Amniotic stem cell (primary cell): ENCODE measurements at places on chromosomes 11 and 22.

GRCh38 chr11:87125257-87125656 lies 87.5 kb downstream of the TMEM135 start:
- no peak for DNase-seq

GRCh38 chr11:85886089-85887056 lies 31.2 kb downstream of the CCDC83 start:
- DNase-seq: no peak

DNA sequence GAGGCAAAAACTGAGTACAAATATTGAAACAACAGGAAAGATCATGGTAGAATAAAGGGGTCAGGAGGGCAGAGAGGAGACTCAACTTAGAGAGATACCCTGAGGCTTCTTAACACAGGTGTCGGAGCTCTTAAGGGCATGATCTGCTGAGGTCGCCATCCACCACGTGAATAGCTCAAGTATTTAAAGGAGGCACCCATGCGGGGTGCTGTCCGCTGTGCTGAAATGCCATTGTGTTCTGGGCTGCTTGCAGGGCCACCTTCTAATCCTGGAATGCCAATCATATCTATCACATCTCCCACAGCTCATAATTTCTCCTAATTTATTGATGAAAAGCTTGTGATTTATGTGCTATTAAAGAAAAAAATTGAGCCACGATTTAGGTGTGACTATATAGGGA lies 90.2 kb downstream of the SEZ6L start:
- DNase-seq: no peak

GRCh38 chr11:111561791-111562325 lies 21.3 kb downstream of the LAYN start:
- DNase-seq: peak; percentile 19

DNA sequence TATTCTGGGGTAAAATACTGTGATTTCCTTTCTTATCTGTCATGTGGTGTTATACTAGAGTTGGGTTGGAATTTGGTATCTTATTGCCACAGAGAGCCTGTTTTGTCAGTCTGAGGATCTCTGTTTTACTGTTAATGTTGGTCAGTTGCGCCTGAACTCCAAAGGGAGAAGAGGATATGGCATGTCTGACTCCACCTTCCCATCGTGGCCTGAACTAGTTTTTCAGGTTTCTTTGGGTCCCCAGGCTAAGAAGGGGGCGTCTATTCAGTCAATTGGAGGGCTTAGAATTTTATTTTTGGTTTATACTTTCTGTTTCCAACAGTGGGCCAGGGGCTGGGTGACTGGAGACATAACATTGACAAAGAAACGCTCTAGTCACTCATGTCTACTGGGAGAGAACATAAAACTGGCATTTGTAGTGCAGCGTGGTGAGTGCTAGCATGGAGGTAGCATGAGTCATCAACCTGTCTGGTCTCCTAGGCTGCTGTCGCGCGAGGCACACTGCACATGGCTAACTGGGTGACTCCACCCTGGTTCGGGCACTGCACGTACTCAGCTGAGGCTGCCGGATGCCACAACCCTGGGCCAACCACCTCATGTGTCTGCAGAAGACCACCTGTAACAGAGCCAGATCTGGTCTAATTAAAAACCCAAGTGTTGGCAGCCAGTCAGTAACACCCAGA lies 120.1 kb upstream of the OR9Q1 start:
- no peak for DNase-seq

GRCh38 chr11:67437082-67437808 lies at the start of gene PTPRCAP:
PTPRCAP (minus strand) TSS chr11:67437682; CDS start chr11:67437619, 63 bp downstream.
- no peak for DNase-seq

GRCh38 chr11:44094260-44094868 lies 1.1 kb upstream of the EXT2 start:
- peak; percentile 61 for DNase-seq

DNA sequence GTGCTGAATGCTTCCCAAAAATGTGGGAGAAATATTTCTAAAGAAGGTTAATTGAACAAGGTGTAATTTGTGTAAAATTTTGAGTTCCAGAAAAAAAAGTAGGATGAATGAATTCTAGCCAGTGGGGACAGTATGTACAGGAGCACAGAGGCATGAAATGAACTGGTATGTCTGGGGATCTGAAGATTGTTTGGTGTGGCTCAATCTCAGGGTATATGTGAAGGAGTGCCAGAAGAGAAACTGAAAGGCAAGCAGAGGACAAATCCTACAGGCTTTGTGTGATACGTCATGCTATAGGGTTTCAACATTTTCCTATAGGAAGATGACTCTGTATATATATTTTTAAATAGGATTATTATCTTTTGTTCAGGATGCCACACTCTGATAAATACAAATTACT lies 126.9 kb downstream of the FAM181B start:
- DNase-seq: no peak

GRCh38 chr22:46213052-46213451 lies 37.0 kb downstream of the CDPF1 start:
- no peak for DNase-seq

DNA sequence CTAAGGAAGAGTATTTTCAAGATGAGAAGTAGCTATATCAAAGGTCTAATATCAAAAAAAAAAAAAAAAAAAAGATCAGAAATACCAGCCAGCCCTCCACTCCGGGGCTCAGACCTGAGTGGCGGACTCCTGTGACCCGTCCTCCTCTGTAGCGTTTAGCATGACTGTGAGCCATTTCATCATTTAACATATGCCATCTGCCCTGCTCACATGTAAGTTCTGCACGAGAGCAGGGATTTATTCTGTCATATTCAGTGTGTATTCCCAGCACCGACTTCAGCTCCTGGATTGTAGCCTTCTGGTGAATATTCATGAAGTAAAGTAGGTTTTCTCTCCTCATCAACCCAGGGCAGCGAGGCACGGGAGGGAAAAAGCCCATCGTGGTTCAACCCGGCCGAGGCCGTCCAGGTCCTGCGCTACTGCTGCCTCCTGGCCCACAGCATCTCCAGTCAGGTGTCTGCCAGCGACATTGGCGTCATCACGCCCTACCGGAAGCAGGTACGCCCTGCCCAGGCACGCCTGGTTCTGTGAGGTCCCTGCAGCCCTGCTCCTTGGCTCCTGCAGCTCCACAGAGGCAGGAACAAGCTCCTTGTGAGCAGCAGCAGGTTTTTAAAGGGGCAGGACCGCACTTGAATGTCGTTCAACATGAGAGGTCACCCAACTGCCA lies 12.7 kb upstream of the PANX2 start:
- no peak for DNase-seq

GRCh38 chr22:28441720-28442263 lies 237.8 kb downstream of the TTC28 start:
- DNase-seq: no peak

- no peak for DNase-seq
Measured at GRCh38 chr22:43428005-43428485, 16.2 kb downstream of the MPPED1 start.

- no peak for DNase-seq
Measured at GRCh38 chr22:39959640-39960447, at the start of gene TMA7B. TMA7B (plus strand) TSS chr22:39960397; CDS start chr22:39964375, 3,978 bp downstream.

- DNase-seq: no peak
Measured at GRCh38 chr11:78332174-78332866, 85.3 kb downstream of the GAB2 start.

- no peak for DNase-seq
Measured at GRCh38 chr11:13229711-13230318, 47.8 kb upstream of the BMAL1 start.

DNA sequence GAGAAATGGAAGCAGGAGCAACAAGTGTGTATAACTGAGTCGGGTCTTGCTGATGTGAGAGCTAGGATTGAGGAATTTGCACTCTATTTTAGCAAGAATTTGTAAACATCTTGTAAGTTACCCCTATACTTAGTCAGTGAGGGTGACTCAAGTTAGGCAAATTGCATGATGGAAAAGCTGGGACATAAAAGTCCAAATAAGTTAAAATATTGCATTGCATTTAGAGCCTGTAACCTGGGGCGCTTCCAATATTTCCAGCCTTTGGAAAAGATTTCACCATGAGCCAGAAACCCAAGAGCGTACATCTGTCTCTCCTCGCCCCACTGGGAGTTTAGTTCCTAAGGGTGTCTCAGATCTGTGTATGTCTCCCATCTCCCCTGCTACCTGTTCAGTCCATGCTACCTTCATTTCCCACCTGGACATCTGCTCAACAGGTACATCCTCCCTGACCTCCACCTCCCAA lies 37.0 kb upstream of the ACCSL start:
- DNase-seq: no peak

- peak; percentile 64 for DNase-seq
Measured at GRCh38 chr11:34174412-34175041, 69.1 kb downstream of the NAT10 start.

GRCh38 chr11:80960381-80961029 lies 1519.7 kb upstream of the TENM4 start:
- DNase-seq: no peak

DNA sequence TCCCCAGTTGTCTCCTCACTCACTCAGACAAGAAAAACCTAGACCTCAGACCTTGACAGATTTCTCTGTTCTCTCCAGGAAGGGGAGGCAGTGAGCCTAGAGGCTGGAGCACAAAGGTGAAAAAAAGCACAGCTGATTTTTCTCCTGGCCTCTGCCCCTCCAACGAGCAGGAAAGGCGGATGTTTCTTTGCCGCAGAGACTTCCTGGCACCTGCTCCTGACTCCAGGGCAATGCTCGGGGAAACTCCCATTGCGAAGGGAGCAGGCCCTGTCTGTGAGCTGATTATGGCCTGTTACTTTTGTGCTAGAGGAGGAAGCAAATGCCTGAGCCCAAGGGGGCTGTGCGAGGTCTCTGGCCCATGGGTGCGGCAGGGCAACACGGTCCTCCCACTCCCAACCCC lies 25.4 kb downstream of the MS4A10 start:
- no peak for DNase-seq

DNA sequence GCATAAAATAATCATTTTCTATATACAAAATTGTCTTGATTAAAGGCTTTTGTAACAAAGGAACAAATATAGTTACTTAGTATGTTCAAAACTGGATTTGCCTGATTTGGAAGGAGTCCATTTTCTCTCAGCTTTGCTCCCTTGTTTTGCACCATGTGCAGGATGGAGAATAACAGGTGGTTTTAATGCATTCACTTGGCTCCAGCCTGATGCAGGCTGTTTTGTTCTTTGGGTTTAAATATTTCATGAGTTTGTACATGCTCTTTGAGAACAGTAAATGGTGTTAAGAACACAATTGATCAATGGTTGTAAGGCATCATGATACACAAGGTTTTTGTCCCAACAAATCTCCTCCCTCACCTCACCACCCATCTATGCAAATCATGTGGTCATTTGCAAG lies 886.9 kb upstream of the CCDC90B start:
- DNase-seq: no peak

DNA sequence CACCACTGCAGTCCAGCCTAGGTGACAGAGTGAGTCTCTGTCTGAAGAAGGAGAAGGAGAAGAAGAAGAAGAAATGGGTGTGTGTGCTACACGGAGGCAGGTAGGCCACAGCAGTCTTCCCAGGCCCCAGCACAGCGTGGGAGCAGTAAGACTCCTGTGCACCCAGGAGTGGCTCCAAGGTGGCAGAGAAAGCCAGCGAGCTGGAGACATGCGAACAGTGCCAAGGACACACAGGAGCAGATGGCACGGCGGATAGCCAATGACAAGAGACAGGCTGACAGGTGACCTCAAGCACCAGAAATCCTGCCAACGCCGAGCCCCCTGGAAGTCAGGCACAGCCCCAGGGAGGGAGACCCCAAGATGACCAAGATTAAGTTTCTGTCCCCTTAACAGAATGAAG lies 9.0 kb upstream of the SCGB1A1 start:
- no peak for DNase-seq

DNA sequence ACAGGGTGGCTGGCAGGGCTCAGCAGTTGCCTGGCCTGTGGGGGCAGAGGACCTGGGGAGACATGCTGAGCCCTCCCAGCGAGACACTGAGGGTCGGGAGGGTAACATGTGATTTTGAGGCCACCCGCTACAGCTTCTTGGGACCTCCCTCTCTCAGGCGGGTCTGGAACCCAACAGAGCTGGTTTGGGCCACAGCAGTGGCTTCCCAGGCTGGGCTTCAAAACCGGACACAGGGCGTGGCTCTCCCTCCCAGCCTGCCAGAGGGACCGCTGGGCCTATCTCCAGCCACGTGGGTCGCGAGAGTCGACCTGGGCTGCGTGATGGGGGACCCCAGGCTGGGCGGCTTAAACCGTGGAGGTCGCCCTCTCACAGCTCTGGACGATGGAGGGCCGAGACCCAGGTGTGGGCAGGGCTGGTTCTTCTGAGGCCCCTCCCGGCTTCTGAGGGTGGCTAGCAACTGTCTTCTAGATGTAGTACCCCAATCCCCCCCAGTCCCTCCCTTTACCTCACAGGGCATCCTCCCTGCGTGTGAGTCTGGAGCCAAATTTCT lies 91.7 kb downstream of the KCNQ1 start:
- no peak for DNase-seq

DNA sequence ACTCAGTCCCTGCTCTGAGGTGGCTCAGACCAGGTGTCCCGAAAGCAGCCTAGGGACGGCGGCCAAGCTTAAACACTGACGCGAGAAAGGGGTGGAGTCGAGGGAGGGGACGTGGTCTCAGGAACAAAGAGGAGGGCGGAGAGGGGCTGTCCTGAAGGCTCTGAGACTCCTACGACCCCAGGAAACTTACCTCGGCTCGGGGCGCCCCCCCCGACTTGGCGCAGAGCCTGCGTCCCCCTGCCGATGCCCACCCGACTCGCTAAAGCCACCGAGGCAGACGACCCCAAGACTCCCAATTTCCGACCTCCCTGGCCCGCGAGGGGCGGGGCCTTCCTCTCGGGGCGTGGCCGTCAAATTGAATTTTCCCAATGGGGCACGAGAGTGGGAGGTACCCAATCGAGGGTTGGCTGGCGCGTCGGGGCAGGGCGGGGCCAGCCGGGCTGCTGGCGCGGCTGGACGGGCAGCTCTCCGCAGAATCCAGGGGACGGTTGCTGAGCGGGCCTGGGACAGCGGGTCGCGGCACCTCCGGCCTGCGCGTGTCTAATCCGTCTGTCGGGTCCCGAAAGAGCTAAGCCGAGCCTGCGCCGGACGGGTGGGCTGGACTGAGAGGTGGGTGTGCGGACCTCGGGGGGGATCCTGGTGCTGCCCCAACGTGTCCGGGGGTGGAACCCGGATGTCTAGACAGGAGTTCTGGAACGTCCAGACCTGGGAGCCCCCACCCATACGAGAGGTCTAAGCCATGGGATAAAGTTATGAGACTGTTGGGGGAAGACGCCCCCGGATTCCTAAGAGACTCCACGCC lies at the start of gene SMTN:
TSS of gene SMTN (plus strand) at position 471 of the 802 bp plus-strand sequence. CDS start 1,941 bp downstream, outside the sequence.
- DNase-seq: peak; percentile 79

DNA sequence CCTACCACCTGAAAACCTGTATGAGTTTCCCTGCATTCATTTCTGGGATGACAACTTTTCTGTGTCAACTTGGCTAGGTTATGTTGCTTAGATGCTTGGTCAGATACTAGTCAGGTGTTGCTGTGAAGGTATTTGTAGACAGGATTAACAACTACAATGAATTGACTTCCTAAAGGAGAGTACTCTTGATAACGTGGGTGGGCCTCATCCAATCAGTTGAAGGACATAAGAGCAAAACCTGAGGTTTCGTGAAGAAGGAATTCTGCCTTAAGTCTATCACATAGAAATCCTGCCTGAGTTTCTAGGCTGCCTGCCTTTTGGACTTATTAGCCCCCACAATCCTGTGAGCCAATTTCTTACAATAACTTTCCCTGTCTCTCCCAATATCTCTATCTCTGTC lies 81.2 kb upstream of the TBCEL start:
- DNase-seq: no peak

- DNase-seq: no peak
Measured at GRCh38 chr22:32997295-32997694, 60.9 kb downstream of the SYN3 start.

GRCh38 chr11:65293909-65294381 lies 20.7 kb upstream of the CDC42EP2 start:
- DNase-seq: no peak

- DNase-seq: no peak
Measured at GRCh38 chr11:65526744-65527143, 1.9 kb downstream of the SCYL1 start.

GRCh38 chr11:68469642-68470041 lies 9.1 kb downstream of the PPP6R3 start:
- no peak for DNase-seq

GRCh38 chr22:32546935-32547334 lies 72.3 kb downstream of the FBXO7 start:
- DNase-seq: no peak
